ENCODE measurements at places on chromosomes 2 and 18. TPM values are rescaled to one million over a fixed set of nuclear protein-coding genes. Genes with fewer than 3 reads are reported as not detected.

RUFY4 gene
- 0.89 TPM for polyA plus RNA-seq

MREG gene
- 19.4 TPM for polyA plus RNA-seq

SDC1 gene
- polyA plus RNA-seq = 16.6 TPM

NT5DC4 gene
- polyA plus RNA-seq = not detected
